ENCODE measurements at places on chromosomes 1 and 21. TPM values are rescaled to one million over a fixed set of nuclear protein-coding genes. Genes with fewer than 3 reads are reported as not detected.

GRCh38 chr1:226211181-226211821 lies 12.2 kb upstream of the MIXL1 start:
- no peaks in the 10 kb centered on the region for H3K27me3 ChIP-seq
- no peak overlapping the region for H3K4me3 ChIP-seq
- H3K4me1 ChIP-seq: no peaks in the 10 kb centered on the region
- no peak overlapping the region for H3K27ac ChIP-seq
- no peaks in the 10 kb centered on the region for H3K36me3 ChIP-seq
- no peak for ATAC-seq

- no peak overlapping the region for H3K27ac ChIP-seq
- no peak overlapping the region for H3K4me3 ChIP-seq
- no peaks in the 10 kb centered on the region for H3K4me1 ChIP-seq
Measured at GRCh38 chr1:67957066-67957465, 93.4 kb downstream of the DIRAS3 start.

GRCh38 chr1:205324781-205325180 lies 3.2 kb upstream of the NUAK2 start:
- H3K27ac ChIP-seq: no peak overlapping the region
- peaks cover 22% of the 10 kb centered on the region for H3K27me3 ChIP-seq
- no peaks in the 10 kb centered on the region for H3K36me3 ChIP-seq
- no peak for ATAC-seq
- H3K4me3 ChIP-seq: no peak overlapping the region

DNA sequence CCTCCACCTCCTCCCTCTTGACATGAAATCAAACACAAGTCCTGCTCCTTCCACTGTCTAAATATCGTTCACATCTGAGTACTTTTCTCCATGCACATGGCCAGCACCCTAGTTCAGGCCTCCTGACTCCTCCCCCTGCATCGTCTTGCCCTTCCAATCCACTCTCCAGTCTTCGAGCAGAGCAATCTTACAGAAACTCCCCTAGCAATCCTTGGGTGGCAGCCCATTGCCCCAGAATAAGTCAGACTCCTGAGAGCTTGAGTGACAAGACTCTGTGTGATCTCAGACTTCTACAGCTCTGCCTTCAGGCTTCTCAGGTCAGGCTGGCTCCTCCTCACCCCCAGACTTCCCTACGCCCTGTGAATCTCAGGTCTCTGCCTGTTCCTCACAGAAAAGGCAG lies 5.5 kb downstream of the SH2D2A start:
- ATAC-seq: no peak
- no peak overlapping the region for H3K4me3 ChIP-seq
- peaks cover 18% of the 10 kb centered on the region for H3K27me3 ChIP-seq
- no peak overlapping the region for H3K27ac ChIP-seq

- no peaks in the 10 kb centered on the region for H3K27me3 ChIP-seq
- H3K36me3 ChIP-seq: no peaks in the 10 kb centered on the region
- H3K4me1 ChIP-seq: no peaks in the 10 kb centered on the region
- H3K27ac ChIP-seq: no peak overlapping the region
- H3K4me3 ChIP-seq: no peak overlapping the region
Measured at GRCh38 chr1:70552662-70553566, 141.8 kb downstream of the CTH start.

- peak; percentile 75 for ATAC-seq
- no peaks in the 10 kb centered on the region for H3K27me3 ChIP-seq
- H3K27ac ChIP-seq: no peak overlapping the region
Measured at GRCh38 chr1:109151146-109151990, 37.5 kb downstream of the ELAPOR1 start.

- no peak for ATAC-seq
- H3K27me3 ChIP-seq: no peaks in the 10 kb centered on the region
- H3K4me3 ChIP-seq: no peak overlapping the region
Measured at GRCh38 chr1:101399222-101399621, 162.4 kb downstream of the S1PR1 start.

DNA sequence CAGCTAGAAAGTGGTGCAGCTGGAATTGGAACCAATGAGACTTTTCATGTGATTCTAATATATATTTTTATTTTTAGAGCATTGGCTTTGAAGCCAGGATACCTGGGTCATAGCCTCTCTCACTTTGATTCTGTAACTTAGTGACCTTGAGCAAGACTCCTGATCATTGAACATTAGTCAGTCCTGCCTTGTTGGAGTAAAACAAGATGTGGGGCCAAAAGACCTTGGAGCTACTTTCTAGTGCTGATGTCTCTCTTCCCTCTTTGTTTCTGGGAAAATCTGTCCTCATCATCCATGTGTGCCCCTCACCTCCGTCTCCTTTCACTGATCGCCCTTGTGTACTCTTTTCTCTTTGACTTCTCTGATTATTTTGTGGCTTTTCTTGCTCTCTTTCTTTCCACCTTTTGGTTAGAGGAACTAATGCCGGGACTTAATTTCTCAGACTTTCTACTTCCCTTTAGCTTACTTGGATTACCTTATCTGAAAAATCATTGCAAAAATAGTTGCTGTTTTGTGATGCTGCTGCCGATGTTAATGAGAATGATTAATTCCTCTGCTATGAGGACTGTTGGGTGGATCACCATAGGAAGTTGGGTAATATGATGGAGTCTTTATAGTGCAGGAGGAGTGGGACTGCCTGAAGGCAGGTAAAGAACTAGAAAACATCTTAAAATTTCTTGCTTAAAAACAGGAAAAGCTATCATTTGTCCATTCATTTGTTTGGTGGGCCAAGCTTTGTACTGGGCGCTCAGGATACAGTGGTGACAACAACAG lies 72.0 kb downstream of the NOS1AP start:
- peaks cover 13% of the 10 kb centered on the region for H3K4me1 ChIP-seq
- ATAC-seq: no peak
- H3K36me3 ChIP-seq: no peaks in the 10 kb centered on the region
- no peaks in the 10 kb centered on the region for H3K27me3 ChIP-seq
- no peak overlapping the region for H3K4me3 ChIP-seq
- no peak overlapping the region for H3K27ac ChIP-seq

GRCh38 chr1:5274527-5274926 lies 620.1 kb downstream of the AJAP1 start:
- ATAC-seq: no peak
- no peak overlapping the region for H3K27ac ChIP-seq
- H3K36me3 ChIP-seq: no peaks in the 10 kb centered on the region
- no peak overlapping the region for H3K4me3 ChIP-seq
- peaks cover 36% of the 10 kb centered on the region for H3K27me3 ChIP-seq
- no peaks in the 10 kb centered on the region for H3K4me1 ChIP-seq

DNA sequence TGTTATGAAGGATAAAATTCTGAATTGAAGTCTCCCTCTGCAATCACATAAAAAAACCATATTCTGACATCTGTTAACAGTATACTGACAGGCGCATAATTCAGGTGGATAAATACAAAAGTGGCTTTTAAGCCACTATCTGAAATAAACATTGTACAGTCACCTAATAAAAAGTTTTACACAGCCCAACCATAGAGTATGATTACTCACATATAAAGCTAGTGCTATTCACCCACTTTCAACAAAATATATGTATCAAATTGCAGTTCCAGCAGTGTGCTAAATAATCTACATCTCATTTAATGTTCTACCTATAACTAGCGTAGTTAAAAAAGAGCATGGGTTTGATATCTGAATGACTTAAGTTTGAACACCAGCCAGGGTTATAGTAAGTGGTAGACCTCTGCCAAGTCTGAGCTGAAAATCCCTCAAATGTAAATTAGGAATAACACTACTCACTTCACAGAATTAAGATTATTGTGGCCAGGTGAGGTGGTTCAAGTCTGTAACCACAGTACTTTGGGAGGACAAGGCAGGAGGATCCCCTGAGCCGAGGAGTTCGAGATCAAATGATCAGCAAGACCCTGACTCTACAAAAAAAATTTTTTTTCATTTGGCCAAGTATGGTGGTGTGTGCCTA lies 3.9 kb downstream of the EGLN1 start:
- no peak overlapping the region for H3K27ac ChIP-seq
- peak overlapping the region; percentile 66 for H3K4me3 ChIP-seq
- H3K36me3 ChIP-seq: no peaks in the 10 kb centered on the region

DNA sequence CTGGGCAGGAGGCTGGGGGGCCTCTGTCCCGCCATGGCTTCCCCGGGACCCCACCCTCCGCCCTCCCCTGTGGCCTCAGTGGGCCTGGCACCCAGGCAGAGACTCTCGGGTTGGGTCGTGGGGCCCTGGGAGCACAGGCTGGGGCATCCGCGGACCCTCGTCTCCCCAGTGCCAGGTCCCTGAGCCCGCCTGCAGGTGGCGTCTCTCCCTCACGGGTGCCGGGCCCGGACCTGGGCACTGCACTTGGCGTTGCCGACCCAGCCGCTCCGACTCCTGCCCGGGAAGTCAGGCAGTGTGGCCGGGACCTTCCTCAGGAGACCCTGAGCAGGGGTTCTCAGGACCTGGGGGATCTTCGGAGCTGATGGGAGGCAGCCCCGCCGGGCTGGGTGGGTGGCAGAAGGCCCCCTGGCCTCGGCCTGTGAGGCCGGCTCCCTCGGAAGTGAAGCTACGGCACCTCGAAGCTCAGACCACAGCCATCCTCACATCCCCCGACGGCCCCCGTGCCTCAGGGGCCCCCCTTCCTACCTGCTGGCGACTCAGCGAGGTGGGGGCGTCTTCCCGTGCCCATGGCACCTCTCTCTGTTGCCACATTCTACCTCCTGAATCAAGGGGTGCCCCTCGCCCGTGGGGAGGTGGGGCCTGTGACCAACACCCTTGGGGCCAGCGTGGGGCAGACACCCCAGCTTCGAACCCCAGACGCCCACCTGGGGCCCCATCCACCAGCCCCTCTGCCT lies 6.4 kb upstream of the C1orf159 start:
- H3K27me3 ChIP-seq: peaks cover 64% of the 10 kb centered on the region
- H3K27ac ChIP-seq: no peak overlapping the region
- no peak overlapping the region for H3K4me3 ChIP-seq
- peak; percentile 89 for ATAC-seq
- H3K4me1 ChIP-seq: peaks cover 12% of the 10 kb centered on the region

GRCh38 chr1:19220991-19221390 lies 10.9 kb upstream of the UBR4 start:
- peaks cover 97% of the 10 kb centered on the region for H3K36me3 ChIP-seq
- H3K27me3 ChIP-seq: no peaks in the 10 kb centered on the region
- peak overlapping the region; percentile 19 for H3K27ac ChIP-seq
- ATAC-seq: peak; percentile 68
- H3K4me1 ChIP-seq: no peaks in the 10 kb centered on the region

DNA sequence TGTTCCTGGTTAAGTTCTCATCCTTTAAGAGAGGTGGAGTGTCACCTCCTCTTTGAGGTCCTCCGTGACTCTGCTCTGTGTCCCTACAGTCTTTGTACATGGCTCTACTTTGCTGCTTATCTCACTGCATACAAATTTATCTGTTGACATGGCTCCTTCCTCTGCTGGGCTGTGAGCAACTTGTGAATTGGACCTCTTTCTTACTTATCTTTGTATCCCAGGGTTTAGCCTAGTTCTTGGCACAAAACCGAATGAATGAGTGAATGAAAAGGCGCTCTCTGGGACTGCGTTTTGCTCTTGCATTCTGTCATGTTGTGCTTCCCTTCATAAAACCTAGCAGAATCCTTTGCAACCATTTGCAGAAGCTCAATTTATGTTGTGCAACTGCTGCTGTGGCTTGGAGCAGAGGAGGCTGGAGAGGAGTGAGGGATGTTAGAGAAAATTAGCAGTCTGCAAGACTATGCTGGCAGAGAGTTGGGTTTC lies 12.4 kb downstream of the SLC26A9 start:
- no peak overlapping the region for H3K4me3 ChIP-seq
- H3K4me1 ChIP-seq: no peaks in the 10 kb centered on the region
- H3K36me3 ChIP-seq: no peaks in the 10 kb centered on the region
- ATAC-seq: no peak
- no peak overlapping the region for H3K27ac ChIP-seq

SELENBP1 gene
- 52.8 TPM for total RNA-seq

INSRR gene
- total RNA-seq: not detected

FAM177B gene
- total RNA-seq: 0.73 TPM

CNST gene
- 70.0 TPM for total RNA-seq

OR2T29 gene
- not detected for total RNA-seq

PSMA5 gene
- total RNA-seq: 28.2 TPM

TMCC2 gene
- 4.0 TPM for total RNA-seq
